ENCODE measurements at places on chromosomes 4 and X.
A peak's percentile ranks its signal among the peaks of the same experiment; 100 is the strongest.

- DNase-seq, result peak; percentile 83
Measured at GRCh38 chrX:1205681-1206611, 6.5 kb downstream of the CRLF2 start.

GRCh38 chrX:136851526-136851925 lies 29.0 kb downstream of the RBMX start:
- no peak for DNase-seq

- DNase-seq, result no peak
Measured at GRCh38 chr4:148850257-148850995, 408.2 kb upstream of the NR3C2 start.

DNA sequence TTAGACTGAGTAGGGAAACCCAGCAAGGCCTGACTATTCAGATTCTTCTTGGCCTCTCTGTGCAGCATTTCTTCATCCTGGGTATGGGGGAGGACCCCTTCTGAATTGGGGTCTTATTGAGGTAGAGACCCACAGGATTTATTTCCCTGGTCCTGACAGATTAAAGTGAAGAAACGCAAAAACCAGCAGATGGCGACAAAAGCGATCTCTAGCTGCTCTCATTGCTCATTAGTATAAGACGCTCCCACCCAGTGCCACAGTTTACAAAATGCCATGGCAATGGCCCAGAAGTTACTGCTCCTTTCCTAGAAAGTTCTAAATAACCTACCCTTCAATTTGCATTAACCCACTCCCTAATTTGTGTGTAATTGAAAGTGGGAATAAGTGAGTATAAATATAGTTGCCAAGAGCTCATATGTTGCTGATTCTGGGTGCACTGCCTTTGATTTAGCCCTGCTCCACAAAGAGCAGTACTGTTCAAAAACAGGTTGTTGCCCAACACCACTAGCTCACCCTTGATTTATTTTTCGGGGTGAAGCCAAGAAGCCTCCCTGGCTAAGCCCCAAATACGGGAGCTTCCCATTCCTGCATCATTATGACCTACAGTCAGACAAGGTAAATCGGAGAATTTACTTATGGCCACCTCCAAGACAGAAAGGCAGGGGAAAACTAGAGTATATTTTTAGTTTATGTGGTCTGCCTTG lies 3.7 kb upstream of the BEX4 start:
- DNase-seq, result peak; percentile 71

DNA sequence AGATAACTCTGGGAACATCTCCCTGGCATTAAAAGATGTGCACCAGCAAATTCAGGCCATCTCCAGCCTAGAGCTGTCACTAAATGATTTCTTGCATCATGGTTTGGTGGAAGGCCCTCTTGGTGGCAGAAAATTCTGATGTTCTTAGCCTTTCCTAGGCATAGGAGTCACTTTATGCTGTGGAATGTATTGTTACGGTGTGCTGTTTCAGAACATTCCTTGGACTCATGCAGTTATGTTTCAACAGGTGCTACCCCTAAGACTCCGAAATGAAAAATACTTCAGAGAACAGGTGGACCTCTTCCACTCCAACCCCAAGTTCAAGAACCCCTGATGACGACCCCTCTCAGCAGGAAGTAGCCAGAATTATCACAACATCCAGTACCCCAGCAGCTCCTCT lies 20.3 kb upstream of the PAPSS1 start:
- peak; percentile 39 for DNase-seq

DNA sequence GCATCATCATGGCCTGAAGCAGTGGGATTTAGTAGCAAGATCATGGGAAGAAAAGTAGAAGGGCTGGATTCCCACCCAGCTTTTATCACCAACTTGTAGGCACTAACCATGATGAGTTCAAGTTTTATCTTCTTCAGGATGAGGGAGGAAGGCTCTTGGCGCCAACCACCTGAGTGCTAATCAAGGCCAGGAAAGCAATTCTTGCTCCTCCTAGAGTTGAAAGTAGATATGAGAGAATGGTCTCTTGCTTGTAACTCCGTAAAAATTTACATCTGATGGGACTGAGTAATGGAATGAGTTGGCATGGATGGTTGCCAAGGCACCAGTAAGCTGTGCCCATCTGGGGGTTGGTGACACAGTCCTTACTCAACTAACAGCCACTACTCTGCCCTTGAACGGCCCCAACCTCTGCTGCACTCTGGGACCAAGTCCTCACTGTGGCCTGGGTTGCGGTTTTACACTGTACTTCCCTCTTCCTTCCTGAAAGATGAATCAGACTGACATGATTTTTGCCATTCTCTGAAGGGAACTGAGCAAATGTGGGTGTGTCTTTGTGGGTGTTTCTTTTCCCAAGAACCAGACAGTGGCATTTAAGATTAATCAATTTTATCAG lies 39.4 kb upstream of the NDP start:
- DNase-seq, result peak; percentile 82

GRCh38 chr4:153485359-153485758 lies 19.2 kb downstream of the TMEM131L start:
- no peak for DNase-seq

DNA sequence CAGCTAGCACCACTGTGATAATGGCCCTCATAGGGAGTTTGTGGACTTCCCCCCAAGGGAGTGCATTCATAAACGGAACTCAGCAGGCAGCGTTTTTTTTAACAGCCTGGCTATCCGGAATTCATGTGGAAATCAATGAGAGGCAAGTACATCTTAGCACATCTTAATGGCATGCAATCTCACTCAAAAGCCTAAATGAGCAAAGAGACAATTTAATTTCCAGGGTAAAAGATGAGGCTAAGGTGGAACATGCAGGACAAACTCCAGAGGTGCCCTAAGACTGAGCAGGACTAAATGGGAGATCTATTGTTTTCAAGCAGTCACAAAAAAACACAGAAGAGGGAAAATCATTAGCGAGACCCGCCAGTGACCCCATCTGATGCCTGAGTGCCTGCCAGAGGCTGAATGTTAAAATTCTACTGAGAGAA lies 243.5 kb upstream of the KCNIP4 start:
- no peak for DNase-seq

DNA sequence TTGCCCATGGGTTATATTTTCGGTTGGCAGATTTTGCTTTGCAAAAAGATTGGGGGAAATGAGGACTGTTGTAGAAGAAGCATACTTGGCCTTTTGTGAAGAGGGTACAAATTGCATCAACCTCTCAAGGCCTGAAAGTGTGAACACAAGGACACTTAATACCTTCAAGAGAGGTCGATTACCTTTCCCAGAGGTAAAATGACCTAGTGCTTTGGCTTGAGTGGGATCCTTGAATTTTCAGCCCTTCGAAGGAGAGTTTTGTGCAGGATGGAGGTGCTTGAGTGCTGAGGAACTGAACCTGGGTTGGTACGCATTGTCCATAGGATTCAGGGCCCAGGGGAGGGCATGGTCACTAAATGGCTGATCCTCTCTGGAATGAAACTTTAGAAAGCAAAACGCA lies 27.6 kb upstream of the NKAP start:
- no peak for DNase-seq

- DNase-seq, result no peak
Measured at GRCh38 chr4:123554801-123555232, 158.2 kb downstream of the SPRY1 start.

DNA sequence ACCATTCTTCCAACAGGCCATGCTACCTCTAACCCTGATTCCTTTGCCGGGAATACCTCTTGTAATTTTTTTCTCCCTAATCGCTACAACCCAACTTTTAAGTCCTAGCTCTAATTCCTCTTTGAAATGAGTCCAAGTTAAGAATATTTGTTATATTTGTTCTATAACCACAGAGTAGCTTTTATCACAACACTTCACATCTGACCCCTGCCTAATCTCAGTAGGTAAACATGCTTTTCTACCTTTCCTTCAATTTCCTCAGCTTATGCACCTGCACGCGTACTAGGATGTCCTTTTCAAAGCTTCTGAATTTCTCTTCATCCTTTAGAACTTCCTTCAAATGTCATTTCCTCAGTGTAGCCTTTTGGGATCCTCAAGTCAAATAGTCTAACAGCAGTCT lies 915.5 kb upstream of the LCORL start:
- no peak for DNase-seq
